Daoy (cell line): ENCODE measurements at places on chromosomes 12 and 14. TPM values are rescaled to one million over a fixed set of nuclear protein-coding genes. Genes with fewer than 3 reads are reported as not detected.
A peak's percentile ranks its signal among the peaks of the same experiment; 100 is the strongest.

- no peak for DNase-seq
Observed at GRCh38 chr14:88168025-88168424, 155.0 kb downstream of the KCNK10 start.

GRCh38 chr14:75771595-75771994, 110.5 kb downstream of the TTLL5 start:
- no peak for DNase-seq

DNA sequence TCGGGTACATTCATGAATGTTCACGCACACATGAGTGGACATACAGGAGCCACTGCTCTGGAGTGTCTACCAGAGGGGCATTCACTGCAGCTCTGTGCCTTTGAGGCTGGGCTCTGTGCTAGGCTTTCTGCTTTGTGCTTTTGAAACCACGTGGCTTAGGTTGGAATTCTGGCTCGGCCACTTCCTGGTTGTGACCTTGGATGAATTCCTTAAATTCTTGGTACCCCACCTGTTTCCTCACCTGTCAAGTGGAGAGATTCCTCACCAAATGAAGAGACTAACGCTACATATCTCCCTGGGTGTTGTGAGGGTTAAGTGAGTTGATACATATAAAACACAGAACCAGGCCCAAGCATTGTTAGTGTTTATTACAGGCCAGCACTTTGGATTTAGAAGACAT, 842.8 kb downstream of the VRK1 start:
- DNase-seq: no peak

TUBA1A gene
- total RNA-seq: 306 and 316 TPM in 2 replicates

GRCh38 chr14:77097006-77097699, 905 bp upstream of the CIPC start:
- no peak for DNase-seq

DNA sequence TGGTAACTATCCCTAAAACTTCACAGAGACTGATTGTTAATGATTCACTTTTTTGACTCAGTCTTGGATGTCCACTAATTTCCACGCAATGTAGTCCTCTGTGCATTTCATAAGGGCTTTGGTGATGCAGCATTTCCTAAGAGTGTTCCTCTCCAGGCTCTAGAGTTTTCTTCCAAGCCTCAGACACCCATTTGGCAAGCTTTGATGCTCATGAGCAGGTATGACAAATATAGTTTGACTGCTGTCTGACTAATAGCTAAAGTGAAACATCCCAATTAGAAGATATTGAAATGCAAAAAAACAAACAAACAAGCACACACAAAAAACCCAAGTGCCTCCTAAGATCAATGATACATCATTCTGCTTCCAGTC, 1.5 kb upstream of the VAMP1 start:
- DNase-seq: no peak

A2M gene
- total RNA-seq: 0.95 TPM in 1 of 2 replicates, not detected in the other

VRTN gene
- not detected in 2 replicates for total RNA-seq

GPR162 gene
- 0.74 and 0.92 TPM in 2 replicates for total RNA-seq

HOXC10 gene
- total RNA-seq: 5.3 and 18.7 TPM in 2 replicates

GRCh38 chr12:92597997-92598396, 104.8 kb upstream of the PLEKHG7 start:
- peak; percentile 39 for DNase-seq

DNA sequence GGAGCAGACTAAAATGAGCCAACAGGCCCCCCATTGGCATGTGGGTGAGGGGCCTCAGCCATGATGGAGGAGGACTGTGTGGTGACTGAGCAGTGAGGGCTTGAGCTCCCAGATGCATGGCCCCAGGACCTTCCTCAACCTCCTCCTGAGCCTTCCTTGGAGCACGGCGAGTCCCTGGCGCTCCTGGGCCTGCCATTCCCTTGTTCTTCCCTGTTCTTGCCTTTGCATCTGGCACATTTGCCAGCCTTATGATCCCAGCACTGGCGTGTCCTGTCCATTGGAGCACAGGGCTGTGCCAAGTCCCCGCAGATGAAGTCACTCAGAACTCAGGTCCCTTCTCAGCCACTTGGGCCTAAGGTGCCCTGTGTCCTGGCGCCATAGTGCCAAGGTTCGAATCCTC, 40.3 kb upstream of the MEG3 start:
- no peak for DNase-seq
